NCI-H1417 treated with DMSO at 0.1 percent for 48 hours (cell line): ENCODE measurements at places on chromosomes 7 and 10.

- DNase-seq, result no peak
These were observed 35.5 kb downstream of the COA1 start for GRCh38 chr7:43693687-43694398.

- peak; percentile 46 for DNase-seq
These were observed 41.5 kb upstream of the SMIM30 start for GRCh38 chr7:113159746-113160339.

DNA sequence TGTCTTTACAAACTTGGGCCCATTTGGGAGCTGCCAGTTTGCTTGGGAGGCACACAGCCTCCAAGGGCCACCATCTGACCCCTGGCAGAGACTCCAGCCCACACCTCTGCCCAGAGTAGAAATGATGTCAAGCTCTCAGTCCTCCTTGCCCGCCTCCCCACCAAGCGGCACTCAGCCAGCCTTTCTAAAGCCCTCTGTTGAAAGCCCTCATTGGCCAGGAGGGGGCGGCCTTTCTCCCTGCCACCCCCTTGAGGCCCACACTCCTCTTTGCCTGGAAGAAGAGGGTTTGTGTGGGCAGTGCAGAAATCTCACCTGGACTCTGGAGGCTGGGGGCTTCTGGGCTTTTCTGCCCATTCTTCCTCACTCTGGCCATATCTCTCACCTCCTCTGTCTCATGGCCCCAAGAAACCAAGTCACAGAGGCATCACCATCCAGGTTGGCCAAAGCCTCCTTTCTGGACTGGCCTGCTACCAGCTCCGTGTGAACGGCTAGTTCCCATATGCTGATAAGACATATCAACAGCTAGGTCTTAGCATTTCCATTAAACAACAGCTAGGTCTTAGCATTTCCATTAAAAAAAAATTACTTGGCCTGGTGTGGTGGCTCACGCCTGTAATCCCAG is 36.1 kb downstream of the UBTD1 start:
- no peak for DNase-seq

GRCh38 chr10:127149501-127150081 is 46.8 kb downstream of the INSYN2A start:
- DNase-seq, result no peak

DNA sequence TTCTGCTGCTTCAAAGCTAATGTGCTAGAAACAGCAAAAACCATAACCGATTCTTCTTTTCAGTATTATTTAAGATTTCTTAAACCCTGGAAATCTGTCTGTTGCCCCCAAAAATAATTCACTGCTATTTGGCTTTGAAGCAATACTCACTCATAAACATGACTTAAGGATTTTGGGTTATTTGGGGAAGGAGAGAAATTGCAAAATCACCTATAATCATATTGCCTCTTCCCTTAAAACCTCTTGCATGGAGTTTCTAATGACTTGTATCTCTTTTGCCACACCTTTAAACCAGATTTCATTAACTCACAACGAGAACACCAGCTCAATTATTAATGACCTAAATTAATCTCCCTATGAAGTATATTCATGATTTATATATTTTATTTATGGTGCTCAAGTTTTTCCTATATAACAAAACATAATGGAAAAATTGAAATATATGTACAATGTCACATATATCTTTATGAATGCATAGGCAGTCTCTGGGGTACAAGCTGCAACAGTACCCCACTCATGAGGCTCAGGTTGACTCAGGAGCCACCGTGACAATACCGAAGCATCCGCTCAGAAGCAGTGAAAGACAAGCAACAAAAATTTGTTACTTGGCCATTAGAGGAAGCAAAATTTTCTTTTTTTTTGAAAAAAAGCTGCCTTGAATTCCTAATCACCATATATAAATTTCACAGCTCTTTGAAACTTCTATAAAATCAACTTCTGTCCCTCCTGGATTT is 3.0 kb downstream of the NAMPT start:
- no peak for DNase-seq

- no peak for DNase-seq
These were observed 456 bp upstream of the ACHE start for GRCh38 chr7:100895956-100896731.

GRCh38 chr7:108409146-108409545 is 47.1 kb downstream of the NRCAM start:
- no peak for DNase-seq

DNA sequence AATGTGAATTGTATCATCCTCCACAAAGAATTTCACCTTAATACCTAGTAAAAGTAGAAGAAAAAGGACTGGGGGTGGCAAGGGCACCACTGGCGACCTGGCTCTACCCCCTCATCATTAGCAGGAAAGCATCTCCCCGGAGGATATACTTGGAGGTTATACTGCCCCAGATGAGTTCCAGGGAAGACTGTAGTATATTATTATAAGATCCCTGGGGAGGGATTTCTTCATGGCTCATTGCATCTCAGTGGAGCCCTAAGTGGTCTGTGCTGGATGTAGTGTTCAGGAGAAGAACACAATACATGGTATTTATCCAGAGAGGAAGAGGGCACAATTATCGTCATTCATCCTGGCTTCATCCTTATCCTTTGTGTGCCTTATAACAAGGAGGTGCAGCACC is 14.2 kb upstream of the DYNC1I1 start:
- DNase-seq, result peak; percentile 93

GRCh38 chr7:159197066-159197975 is 52.7 kb upstream of the VIPR2 start:
- no peak for DNase-seq

GRCh38 chr10:84818961-84819360 is 490.6 kb downstream of the CCSER2 start:
- DNase-seq, result no peak

DNA sequence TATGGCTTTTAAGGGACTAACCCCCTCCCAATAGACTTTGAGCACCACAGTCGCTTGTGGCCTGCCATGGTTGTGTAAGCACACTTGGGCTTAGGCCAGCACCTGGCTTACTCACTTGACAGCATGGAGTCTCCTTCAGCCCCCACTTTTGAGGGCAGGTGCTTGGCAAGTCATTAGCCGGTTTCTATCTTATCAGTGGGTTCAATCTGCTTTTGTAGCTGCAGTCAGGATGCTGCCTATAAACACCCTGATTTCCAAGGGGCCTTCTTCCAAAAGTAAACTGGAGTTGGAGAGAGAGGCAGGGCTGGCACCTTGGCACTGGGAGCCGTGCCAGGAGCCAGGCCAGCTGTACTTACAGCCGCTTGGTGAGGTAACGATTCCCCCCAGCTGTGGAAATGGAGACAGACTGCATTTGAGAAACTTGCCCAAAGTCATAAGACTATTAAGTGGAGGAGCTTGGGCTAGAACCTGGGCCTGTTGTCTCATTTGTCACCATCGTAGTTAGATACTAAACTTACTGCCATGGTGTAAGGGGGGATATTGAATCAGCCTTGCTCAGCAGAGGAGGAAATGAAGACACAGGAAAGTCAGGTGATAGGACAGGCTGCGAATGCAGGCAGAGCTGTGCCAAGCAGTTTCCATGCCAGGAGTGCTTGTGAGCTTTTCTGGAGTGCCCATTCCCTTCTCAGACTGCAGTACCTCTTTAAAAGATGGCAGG is 92.2 kb upstream of the EFCAB10 start:
- DNase-seq, result peak; percentile 44

DNA sequence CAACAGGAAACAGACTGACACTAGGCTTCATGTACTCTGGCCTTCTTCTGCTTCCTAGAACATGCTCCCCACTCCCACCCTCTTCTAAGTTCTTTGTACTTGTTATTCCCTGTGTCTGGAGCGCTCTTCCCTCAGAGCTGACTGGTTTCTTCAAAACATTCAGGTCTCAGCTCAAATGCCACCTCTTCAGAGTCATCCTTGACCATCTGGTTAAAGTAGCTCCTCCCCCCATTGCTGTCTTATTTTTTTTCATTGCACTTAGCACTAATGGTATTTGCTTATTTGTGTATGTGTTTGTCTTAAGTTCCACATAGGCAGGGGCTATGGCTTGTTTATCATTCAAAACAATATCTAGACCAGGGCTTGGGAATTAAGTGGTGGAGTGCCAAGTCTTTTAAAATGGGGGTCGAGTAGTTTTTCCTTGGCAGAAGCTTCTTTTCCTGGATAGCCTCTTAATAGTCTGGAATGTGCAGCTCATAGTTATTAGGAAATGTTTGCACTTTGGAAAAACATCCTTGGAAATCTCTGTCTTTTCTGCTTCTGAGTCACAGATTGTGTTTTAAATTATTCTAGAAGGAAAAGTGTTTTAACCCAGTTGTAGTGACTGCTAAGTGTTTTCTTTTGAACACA is 60.0 kb downstream of the RALA start:
- no peak for DNase-seq

- DNase-seq, result peak; percentile 82
These were observed 8.2 kb downstream of the LFNG start for GRCh38 chr7:2527505-2528467.

- no peak for DNase-seq
These were observed 86.0 kb upstream of the ANKRD1 start for GRCh38 chr10:91006752-91007346.

GRCh38 chr7:29297194-29297890 is 102.8 kb downstream of the CHN2 start:
- no peak for DNase-seq

DNA sequence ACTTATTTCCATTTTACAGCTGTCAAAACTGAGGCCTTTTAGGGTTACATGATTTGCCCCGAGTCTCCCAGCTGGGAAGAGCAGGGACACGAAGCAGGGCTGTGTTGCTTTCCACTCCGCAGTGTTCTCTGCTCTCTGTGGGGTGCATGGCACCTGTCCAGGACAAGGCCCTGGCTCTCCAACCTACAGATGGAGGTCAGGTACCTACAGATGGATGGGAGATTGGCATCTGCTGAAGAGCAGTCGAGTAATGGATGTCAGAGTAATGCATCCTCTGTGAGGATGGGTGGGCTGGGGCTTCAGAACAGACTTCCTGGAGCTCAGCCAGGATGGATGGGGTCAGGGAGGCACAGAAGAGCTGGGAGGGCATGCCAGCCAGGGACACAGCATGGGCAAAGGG is 85.0 kb downstream of the EMX2 start:
- DNase-seq, result no peak

- no peak for DNase-seq
These were observed 24.8 kb downstream of the WDR86 start for GRCh38 chr7:151384776-151385625.

DNA sequence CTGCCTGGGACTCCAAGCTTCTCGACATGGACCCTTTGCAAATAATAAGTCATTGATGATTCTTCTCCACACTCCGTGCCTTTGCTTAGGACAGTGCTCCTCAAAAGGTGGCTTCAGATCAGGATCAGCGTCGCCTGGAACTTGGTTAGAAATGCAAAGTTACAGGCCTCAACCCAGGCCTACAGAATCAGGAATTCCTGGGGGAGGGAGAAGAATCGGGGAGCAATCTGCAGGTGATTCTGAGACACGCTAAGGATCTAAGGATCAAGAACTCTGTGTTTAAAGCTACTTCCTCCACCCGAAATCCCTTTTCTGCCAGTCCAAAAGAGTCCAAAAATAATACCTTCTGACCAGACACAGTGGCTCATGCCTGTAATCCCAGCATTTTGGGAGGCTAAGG is 78.1 kb downstream of the C10orf105 start:
- no peak for DNase-seq

DNA sequence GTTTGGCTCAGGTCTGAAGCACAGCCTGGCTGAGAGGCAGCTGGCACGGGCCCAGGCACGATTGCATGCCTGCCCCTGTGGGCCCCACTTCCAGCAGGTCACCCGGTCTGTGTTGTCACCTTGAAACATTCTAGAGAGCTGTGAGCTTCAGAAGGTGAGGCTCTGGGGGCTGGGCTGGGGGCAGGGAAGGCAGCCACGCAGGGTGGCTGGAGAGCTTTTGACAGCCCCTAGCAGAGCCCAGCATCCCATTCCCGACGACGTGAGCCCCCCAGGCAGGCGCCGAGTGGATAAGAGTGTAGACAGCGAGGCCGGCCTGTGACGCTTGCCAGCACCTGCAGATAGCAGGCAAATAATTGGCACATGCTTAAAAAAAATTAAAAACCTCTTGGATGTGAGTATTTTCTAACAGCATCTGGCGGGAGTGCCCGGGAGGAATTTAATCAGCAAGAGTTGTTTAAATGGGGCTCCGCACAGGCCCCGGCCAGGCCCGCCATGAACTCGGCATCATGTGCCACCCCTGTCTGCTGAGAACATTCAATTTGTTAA is 212.0 kb upstream of the TBX20 start:
- DNase-seq, result no peak

- DNase-seq, result no peak
These were observed 24.8 kb upstream of the UNC5B start for GRCh38 chr10:71187600-71187999.

DNA sequence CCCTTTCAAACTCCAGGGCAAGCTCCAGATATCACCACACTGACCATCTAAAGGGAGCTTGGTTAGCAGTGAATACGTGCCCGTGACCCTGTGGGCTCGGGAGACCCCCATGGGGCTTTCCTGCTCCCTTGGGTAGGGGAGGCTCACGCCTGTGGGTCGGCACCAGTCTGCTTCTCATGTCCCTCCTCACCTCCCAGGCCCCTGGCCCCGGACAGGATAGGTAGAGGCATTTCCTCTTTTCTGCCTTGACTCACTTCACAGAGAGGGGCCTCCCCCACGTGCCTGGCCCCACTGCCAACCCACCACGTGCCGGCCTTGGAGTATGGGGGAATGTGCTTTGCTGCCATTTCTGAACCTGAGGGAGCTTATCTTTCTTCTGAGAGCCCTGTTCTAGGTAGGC is 131.3 kb upstream of the FAM20C start:
- no peak for DNase-seq

- no peak for DNase-seq
These were observed 2.7 kb downstream of the TRUB1 start for GRCh38 chr10:114940735-114941134.

DNA sequence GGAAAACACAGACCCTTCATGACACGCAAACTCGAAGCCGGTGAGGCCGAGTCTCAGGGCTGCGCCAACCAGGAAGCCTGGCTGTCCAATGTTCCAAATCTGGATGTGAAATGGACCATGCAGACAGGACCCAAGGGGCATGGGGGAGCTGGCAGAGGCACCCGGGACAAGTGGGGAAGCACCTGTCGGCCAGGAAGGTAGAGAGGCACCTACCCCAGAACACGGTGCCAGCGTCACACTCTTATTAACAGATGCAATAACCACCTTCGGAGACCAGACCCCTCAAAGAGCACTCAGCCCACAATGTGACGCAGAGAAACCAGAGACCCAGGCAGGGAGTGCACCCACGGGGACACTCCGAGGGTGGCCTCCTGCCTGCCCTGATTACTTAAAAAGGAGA is 88.3 kb upstream of the PDGFA start:
- no peak for DNase-seq

- no peak for DNase-seq
These were observed 23.5 kb upstream of the MEOX2 start for GRCh38 chr7:15709978-15710377.
